ENCODE measurements at places on chromosomes 11 and 22.
A peak's percentile ranks its signal among the peaks of the same experiment; 100 is the strongest.

GRCh38 chr11:19739872-19740271 lies 27.2 kb downstream of the NAV2 start:
- DNase-seq: no peak

DNA sequence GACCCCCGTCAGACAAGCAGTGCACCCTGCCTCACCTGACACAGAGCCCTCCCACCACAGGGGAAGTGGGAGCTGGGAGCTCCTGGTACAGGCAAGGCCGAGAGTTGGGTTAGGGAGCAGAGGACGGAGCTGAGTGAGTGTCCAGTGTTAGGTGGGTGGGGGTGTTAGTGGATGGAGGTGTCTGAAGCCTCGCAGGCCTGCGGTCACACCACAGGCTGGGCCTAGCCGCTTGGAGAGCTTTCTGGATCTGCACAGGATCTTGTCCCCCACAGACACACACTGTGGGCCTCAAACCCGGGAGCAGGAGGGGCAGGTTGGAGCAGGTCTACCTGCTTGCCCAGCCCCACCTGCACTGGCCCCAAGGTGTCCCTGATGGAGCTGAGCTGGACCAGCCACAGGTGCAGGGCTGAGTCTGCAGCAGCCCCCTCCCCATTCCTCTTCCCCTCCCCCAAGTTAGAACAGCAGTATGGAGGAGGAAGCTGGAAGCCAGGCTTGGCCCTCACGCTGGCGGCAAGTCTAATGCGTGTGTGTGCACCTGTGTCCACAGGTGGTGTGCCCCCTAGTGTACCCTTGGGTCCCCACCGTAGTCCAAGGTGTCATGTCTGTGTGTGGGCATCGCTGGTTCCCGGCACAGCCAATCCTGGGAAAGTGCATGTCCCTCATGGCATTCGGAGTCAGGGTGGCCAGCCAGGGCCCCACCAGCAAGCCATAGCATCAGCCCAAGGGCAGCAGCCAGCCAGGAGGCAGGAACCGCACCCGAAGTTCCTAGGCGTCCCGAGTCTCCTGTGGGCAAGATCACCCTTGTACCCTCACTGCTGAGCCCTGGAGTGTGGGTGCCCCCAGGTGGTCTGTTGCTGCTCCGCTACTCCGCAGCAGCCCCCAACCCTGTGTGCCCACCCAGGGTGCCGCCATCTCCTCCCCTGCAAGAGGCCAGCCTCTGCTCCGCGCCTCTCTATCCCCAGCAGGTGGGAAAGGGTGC lies 2.0 kb upstream of the GATD1 start:
- DNase-seq: no peak

DNA sequence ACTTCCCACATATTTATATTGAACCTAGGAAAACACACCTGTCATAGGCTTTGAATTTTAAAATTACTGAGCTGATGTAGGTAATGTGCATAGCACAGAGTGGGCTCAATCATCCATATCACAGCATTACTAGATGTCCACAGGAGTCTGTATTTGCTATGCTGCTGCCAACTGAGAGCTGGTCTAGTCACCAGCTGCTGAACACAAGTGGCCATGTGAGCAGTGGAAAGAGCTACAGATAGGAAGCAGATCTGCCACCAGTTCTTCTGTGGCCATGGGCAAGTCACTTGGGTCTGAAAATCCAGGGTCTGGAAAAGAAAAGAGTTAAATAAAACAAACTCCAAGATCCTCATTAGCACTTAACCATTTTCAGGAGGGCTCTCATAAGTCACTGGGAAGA lies 91.8 kb downstream of the APIP start:
- DNase-seq: no peak

DNA sequence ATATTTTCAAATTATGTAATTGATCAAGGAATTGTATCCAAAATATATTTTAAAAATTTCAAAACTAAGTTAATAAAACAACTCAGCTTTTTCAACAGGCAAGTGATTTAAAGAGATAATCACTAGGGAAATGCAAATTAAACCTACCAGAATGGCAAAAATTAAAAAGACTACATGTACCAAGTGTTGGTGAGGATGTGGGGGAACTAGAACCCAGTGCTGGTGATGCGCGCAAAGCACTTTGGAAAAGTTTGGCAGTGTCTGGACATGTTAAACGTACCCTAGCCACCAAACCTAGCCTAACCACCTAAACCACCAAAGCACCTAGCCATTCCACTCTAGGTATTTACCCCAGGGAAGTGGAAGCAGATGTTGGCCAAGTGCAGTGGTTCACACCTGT lies 22.9 kb downstream of the PACSIN2 start:
- no peak for DNase-seq

DNA sequence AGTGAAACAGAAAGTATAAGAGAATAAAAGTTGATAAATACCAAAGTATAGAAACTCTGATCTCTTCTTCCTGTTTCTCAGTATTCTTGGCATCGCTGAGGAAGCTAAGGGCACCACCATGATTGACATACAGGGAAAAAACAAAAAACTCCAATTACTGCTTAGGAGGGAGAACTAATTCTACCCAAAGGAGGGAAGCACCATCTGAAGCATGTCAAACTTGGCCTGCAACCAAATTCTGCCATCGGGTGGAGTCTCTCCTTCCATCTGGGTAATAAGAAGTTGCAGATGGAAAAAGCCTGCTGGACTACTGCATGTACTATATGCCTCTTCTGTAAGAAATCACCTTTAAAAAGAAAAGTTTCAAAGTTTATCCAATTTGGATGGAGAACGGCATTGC lies 30.5 kb upstream of the PPP2R1B start:
- DNase-seq: peak; percentile 85

GRCh38 chr11:102118937-102119336 lies 8.7 kb downstream of the YAP1 start:
- no peak for DNase-seq

DNA sequence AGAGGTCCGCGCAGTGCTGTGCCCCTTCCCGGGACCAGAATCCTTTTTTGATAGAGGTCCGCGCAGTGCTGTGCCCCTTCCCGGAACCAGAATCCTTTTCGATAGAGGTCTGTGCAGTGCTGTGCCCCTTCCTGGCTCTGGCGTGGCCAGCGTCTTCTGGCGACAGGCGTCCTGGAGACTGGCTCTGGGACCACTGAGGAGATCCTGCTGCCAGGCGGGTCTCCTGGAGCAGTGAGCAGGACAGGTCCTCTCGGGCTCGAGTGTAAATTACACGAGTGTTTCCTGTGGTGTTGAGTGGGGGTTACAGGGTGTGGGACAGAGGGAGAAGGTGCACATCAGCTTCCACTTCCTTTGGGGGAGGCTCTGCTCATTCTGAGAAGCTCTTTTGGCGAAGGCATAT lies 98.1 kb downstream of the TBC1D22A start:
- DNase-seq: no peak

DNA sequence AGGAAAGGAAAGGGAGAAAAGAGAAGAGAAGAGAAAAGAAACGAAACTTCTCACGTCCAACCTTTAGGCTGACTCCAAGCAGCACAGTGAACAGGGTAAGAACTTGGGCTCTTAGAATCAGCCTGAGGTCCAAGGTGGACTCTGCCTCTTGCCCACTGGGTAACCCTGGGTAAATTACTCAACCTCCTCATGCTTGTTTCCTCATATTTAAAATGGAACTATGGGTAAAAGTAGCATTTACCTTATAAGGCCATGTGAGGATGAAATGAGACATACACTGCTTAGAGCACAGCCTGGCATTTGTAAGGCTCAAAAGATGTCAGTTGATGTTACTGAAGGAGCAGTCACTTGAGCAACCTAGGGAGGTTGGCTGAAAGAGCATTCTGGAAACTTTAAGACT lies 107.9 kb downstream of the C11orf58 start:
- DNase-seq: no peak

GRCh38 chr11:35662061-35662648 lies 420 bp upstream of the TRIM44 start:
- peak; percentile 91 for DNase-seq

DNA sequence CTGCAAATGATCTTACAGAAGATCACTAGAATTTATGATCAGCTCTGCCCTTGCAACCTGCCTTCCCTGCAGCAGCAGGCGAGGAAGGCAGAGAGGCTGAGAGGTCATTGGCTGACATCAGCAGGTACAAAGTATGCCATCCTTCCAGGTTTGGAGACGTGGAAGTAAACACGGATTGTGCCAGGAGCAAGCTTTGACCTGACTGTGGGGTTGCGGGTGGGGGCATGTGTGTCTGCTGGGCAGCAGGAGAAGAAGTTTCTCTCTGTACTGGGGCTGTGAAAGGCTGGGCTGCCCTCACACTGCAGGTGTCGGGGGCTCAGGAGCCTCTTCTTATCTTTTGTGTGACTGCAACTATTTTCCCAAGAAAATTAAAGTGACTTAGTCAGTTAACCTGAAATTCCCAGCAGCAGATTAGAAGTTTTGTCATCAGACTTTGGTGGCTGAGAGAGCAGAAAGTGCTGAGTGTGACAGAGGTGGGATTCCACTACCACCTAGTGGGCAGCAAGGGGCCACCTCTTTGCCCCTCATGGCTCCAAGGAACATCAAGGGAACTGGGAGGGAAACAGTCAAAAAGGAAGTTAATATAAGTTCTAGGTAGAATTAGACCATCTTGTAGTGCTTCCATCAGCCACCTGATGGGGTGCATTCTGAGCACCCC lies 565.9 kb downstream of the ETS1 start:
- DNase-seq: no peak

DNA sequence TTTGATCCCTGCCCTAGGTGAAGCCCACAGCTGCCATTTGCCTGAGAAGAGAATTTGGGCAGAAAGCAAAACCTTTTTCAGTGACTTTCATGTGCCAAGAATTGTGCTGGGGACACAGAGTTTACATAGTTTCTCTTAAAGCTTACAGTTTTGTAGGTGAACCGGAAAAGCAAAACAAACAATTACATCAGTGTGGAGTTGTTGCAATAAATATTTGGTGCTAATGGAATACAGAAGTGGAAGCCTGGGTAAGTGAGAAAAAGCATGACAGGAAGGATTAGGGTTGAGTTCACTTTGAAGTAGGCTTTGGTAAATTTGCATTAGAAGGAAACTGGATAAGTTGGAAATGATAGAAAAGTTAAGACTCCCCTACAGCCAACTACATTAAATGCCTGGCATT lies 82.7 kb downstream of the RASSF10 start:
- DNase-seq: no peak

DNA sequence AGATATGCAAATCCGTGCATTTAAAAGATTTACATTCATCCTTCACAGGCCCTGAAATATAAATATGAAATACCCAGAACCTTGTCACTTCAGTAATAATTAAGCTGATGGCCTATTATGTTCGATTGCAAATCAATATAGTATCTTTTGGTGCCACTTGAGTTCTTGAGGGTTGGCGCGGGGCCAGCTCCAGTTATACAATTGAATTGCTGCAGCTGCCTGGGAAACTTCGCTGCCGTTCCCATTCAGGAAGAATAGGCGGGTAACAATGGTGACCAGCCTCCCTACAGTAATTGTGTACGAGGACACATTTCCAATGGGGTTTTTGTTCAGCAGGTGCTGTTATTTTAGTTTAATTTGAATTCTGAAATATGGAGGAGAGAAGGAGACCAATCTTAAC lies 451.2 kb downstream of the INSC start:
- DNase-seq: no peak

GRCh38 chr11:95715777-95716241 lies 73.8 kb downstream of the FAM76B start:
- DNase-seq: no peak

- DNase-seq: peak; percentile 58
These were observed 7.1 kb upstream of the VSTM5 start for GRCh38 chr11:93857413-93858120.

GRCh38 chr11:83611031-83611430 lies 324.9 kb upstream of the CCDC90B start:
- DNase-seq: no peak

GRCh38 chr11:112367461-112367860 lies 106.8 kb upstream of the PLET1 start:
- no peak for DNase-seq

- DNase-seq: no peak
These were observed 32.6 kb downstream of the ZNRF3 start for GRCh38 chr22:28915969-28916368.

DNA sequence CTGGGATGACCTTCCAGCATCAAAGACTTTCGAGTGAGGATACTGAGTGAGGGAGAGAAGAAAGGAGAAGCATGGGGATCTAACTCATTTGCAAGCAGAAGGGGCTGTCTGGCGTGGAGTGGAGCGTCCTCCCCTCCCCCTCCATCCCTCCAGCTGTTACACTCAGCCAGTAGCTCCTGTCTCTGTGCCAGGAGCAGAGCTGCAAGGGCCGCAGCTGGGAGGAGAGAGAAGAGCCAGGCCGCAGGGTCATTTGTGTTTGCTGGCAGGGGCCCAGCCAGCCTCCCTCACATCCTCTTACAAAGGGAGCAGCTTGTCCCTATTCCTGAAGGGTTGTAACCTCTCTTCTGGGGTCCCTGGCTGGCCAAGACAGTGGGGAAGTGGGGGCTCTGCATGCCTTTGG lies 57.9 kb downstream of the NECTIN1 start:
- DNase-seq: no peak

DNA sequence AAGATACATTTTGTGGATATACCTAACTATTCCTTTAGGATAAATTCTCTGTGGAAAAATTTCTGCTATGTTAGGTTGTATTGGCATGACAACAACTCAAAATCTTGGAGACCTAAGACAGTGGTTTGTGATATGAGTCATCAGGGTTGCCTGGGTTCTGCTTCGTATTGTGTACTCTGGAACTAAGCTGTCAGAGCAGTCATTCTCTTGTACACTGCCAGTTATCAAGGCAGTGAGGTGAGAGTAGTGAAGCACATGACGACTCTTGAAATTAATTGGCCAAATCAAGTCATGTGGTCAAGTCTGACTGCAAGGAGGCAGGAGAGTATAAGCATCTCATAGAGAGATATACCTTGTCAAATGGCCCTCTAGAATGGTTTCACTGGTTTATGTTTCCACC lies 104.4 kb downstream of the FANCF start:
- DNase-seq: no peak

GRCh38 chr11:206526-207207 lies 532 bp downstream of the BET1L start:
- DNase-seq: no peak

DNA sequence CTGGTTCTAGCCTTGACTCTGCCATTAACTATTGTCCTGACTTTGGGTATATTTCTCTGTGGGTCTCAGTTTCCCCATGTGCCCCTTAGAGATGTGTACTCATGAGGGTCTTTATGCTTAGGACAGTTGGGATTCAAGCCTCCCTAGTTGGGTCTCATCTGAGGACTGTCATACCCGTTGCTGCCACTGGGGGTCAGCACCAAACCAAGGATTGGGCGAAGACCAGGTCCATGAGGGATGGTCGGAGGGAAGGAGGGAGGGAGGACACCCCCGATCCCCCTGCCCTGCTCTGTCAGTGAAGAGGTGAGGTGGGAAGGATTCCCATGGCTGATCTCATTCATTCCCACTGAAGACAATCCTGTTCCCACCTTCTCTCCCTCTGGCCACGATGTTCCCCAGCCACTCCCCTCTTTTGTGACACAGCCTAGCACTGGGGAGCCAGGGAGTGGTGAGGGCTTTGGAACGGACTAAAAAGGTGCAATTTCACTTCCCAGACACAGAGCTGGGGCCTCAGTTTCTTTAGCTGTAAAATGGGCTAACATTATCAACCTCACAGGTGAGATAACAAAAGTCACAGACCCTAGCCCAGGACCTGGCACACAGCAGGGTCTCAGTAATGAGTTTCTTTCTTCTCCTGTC lies 12.4 kb upstream of the KLHL35 start:
- DNase-seq: peak; percentile 71

GRCh38 chr11:6654281-6655019 lies 1.2 kb downstream of the DCHS1 start:
- DNase-seq: peak; percentile 3
